ENCODE measurements at places on chromosomes 7 and 10.

DNA sequence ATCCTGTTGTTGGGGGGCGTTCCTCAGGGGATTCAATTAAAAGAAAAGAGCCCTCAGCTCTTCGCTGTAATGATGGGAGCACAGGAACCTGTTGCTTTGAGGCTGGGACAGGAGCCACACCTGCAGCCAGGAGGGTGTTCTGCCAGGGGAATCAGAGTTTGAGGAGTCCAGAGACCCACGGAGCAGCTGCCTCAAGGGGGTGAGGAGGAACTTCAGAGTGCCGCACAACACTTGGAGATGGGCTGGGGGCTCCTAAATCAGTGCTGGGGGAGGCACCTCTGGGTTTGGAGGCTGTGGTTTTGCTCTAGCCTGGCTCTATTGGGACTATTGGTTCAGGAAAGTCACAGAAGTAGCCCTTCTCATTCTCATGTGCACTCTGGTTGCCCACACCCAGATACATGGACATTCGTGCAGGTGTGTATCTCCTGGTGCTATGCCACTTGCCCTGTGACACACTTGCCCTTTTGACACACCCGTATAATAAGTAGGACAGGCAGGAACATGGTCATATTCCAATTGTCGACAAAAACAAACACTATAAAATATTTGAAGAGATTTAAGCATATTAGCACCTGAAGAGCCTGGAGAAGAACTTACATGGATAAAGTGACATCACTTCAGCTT is 98.1 kb downstream of the PTPN20 start:
- no peak for DNase-seq

- DNase-seq, result no peak
These were observed 666 bp upstream of the MAP3K8 start for GRCh38 chr10:30433306-30433729.

GRCh38 chr10:22690158-22690557 is 24.2 kb downstream of the PIP4K2A start:
- DNase-seq, result no peak

- DNase-seq, result no peak
These were observed 136.0 kb upstream of the NAMPT start for GRCh38 chr7:106420736-106421135.

DNA sequence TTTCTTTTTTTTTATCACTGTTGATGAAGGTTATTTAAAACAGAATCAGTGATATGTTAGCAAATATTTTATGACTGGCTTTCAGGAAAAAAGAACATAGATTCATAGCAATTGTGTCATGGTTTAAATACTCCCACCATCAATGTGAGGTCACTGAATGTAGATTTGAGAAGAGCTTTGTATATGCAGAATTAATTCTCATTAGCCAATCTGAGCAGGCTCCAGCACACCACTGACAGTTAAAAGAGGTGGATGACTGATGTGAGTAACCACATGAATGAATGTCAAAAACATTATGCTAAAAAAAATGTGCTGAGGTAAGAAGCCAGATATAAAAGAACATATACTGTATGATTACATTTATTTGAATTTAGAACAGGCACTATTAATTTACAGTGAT is 174.8 kb upstream of the KAT6B start:
- no peak for DNase-seq

GRCh38 chr10:3904419-3904960 is 119.5 kb upstream of the KLF6 start:
- DNase-seq, result no peak

GRCh38 chr7:153675131-153675530 is 377.1 kb upstream of the DPP6 start:
- DNase-seq, result no peak

- no peak for DNase-seq
These were observed 303.9 kb downstream of the REEP3 start for GRCh38 chr10:63825111-63825510.

- DNase-seq, result no peak
These were observed 117.1 kb downstream of the KMT2E start for GRCh38 chr7:105131033-105131656.

GRCh38 chr10:45514291-45515270 is 140.6 kb downstream of the ALOX5 start:
- no peak for DNase-seq

DNA sequence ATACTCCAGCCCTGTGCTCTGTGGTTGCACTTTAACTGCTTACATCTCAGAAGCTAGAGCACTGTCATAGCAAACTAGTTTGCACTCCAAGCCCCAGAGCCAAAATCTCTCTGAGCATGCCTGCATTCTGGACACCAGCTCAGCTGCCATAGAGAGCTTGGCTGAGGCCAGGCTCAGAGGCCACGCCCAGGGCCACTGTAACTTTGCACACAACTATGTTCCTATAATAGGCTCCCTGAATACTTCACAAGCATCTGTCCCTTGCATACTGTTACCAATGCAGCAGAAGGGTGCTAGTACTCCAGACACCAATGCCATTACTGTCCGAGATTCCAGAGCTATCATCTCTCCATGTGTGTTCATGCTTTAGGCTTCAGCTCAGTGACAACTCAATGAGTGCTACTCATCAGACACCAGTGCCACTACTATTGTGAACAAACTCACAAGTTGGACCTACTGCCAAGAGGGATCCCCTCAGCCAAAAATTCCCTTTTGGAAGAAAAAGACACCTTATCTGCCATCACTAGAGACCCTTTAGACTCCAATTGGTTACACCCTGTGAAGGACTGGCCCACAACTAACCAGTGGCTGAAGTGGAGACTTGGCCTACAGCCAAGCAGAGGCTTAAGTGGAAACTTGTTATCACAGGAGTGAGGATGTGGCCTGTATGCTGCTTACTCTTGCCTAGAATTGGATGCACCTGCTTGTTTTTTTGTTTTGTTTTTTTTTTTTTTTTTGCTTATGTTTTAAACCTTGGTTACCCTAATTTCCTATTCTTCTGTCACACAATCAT is 211.6 kb upstream of the MAGI2 start:
- no peak for DNase-seq

GRCh38 chr10:79468841-79469585 is 23.6 kb upstream of the ZCCHC24 start:
- DNase-seq, result no peak

DNA sequence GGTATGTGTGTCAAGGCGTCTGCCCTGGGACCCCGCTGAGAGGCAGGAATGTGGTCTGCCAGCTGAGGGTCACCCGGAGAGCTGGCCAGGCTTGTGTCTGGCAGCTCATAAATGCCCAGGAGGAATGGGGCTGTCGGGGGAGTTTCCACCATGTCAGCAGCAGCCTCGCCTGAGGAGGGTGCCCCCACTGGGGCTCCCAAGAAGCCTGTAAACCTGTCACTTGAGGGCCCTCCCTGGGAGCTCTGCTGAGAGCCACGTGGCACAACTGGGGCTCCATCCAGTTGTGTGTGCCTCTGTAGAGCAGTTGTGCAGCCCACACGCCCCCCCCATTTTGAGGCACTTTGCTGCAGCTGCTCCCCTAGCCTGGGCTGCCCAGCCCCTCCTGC is 70.6 kb downstream of the NEURL1 start:
- DNase-seq, result no peak

- DNase-seq, result no peak
These were observed 3.7 kb downstream of the TMEM140 start for GRCh38 chr7:135151533-135151932.

- no peak for DNase-seq
These were observed 76.8 kb upstream of the NANOS1 start for GRCh38 chr10:118952493-118953295.

- no peak for DNase-seq
These were observed 156.4 kb upstream of the FGFR2 start for GRCh38 chr10:121754666-121755065.

DNA sequence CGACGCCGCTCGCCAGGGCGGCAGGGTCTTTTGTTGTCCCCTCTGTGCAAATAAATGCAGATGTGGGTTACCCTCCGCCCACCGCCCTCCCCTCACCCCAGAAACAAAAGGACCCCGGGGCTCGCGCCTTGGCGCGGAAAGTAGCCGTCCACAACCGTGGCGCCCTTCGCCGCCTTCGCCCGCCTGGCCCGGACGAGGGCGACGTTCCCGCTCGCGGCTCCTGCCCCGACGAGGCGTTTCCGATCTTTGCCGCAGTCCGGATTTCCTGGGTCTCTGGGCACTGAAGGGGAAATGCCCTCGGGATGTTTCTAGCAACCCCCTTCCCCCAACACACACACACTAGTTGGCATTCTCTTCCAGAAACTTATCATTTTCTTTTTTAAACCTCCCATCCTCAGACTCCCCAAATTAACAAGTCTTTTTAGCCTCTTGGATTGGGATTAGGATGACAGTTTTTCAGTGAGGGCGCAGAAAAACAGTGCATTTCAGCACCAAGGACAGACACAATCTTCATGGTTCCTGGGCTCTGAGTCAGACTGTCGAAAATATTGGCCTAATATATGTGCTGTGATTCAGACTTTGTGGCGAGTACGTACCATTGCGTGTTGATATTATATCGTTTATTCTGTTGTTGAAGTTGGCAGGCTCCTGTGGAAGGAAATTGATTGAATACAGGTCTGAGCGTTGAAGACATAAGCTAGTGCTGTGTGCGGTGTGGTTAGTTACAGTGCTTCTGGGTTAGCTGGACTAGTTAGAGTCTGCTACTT is 771 bp downstream of the PHYHIPL start:
- DNase-seq, result no peak

DNA sequence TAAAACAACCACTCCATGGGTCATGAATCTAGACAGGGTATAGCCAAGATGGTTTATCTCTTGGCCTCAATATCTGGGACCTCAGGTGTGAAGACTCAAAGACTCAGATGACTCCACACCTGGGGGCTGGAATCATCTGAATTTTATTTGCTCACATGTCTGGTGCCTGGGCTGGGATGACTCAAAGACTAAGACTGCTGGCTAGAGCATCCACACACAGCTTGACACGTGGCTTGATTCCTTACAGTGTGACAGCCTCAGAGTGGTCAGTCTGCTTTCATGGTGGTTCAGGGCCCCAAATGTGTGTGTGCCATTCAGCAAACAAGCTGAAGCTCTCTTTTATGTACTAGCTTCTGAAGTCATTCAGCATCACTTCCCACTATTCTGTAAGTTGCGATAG is 333.7 kb downstream of the RNLS start:
- DNase-seq, result no peak

- no peak for DNase-seq
These were observed 90.1 kb downstream of the SNX10 start for GRCh38 chr7:26381476-26382353.

DNA sequence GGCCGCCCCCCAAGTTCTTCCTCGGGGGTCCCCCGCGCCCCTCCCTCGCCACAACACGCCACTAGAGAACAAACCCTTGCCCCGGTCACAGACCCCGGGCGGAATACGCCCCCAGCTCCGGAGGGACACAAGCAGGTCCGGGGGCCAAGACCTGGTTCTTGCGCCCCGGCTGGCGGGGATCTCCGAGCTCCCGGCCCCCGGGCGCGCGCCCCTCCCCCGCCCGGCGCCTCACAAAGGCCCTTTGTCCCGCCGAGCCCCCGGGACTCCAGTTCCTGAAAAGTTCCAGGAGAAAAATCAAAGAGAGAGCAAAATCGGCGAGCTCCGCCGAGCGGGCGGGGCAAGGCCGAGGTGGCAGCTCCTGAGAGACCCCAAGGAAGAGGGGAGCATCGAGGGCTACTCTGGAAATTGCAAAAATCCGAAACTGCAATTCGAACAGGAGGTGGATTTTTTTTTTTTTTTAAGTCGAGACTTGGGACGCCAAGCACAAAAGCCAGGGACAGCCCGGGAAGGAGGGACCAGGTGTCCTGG is 4.0 kb downstream of the TNRC18 start:
- no peak for DNase-seq

GRCh38 chr10:3261921-3262320 is 89.3 kb upstream of the PITRM1 start:
- no peak for DNase-seq

GRCh38 chr7:121891731-121892130 is 18.8 kb downstream of the PTPRZ1 start:
- DNase-seq, result no peak

DNA sequence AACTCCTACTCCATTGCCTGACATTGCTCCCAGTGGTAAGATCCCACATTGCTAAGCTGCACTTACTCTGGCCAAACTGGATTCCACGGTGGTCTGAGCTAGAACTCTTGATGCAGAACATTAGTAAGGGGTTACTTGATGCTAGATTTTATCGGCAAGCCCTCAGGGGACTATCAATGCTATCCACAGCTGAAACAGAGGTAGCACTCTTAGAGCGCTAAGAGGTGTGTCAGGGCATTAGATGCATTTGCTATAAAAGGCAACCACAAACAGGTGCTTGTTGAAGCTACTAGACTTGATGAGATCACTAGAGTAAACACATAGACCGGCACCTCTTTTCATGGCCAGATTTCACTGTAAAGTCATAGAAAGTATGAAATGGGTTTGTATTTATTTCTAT is 116.3 kb downstream of the MDFIC start:
- DNase-seq, result no peak

GRCh38 chr10:62980687-62981086 is 152.4 kb upstream of the NRBF2 start:
- no peak for DNase-seq

DNA sequence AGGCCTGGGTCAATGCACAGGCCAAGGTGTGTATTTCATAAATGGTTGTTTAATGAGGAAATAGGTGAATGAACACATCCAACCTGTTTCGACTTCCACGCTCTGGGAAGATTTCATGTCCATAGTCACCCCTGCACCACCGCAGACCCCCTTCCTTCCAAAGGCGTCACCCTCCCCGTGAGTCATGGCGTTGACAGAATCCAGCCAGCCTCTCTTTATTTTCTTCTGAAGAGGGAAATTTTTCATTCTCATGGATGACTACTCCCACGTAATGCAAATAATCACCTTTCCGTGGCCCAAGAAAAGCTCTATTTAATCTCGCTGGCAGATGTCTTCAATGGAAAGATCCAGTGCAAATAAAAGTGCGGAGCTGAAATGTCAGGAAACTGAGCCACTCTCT is 75.3 kb upstream of the FOXK1 start:
- no peak for DNase-seq

- no peak for DNase-seq
These were observed 52.5 kb downstream of the TNS3 start for GRCh38 chr7:47529405-47529804.

- DNase-seq, result no peak
These were observed 102.0 kb upstream of the TBX20 start for GRCh38 chr7:35355911-35356310.

- DNase-seq, result no peak
These were observed 210.8 kb downstream of the CCSER2 start for GRCh38 chr10:84539216-84539615.

- DNase-seq, result no peak
These were observed 326.9 kb downstream of the GPAM start for GRCh38 chr10:111856631-111857030.

DNA sequence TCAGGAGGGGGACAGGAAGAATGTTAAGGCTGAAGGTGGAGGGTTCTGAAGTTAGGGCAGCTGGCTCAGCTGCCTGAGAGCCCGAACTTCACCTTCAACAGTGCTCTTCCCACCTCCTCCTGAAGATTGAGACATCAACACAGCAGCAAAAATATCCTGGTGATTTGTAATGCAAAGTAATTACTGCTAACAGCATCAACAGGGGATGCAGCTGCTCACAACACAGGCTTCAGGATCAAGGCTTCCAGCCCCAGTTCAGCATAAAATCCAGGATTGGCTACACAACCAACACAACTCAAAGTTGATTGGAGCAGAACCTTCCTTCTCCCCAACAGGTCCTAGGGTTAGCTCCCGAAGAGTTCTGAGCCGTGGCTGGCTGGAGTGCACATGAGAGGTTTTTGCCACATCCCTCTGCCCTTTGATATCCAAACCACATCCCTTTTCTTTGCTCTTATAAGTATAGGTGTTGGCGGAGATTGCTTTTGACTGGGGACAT is 242.4 kb downstream of the KIAA1217 start:
- no peak for DNase-seq

- no peak for DNase-seq
These were observed 16.8 kb upstream of the MSMB start for GRCh38 chr10:46062723-46063428.
